Dorsolateral prefrontal cortex (tissue), 122 donors: ENCODE measurements at places on chromosomes 13 and 19.

DNA sequence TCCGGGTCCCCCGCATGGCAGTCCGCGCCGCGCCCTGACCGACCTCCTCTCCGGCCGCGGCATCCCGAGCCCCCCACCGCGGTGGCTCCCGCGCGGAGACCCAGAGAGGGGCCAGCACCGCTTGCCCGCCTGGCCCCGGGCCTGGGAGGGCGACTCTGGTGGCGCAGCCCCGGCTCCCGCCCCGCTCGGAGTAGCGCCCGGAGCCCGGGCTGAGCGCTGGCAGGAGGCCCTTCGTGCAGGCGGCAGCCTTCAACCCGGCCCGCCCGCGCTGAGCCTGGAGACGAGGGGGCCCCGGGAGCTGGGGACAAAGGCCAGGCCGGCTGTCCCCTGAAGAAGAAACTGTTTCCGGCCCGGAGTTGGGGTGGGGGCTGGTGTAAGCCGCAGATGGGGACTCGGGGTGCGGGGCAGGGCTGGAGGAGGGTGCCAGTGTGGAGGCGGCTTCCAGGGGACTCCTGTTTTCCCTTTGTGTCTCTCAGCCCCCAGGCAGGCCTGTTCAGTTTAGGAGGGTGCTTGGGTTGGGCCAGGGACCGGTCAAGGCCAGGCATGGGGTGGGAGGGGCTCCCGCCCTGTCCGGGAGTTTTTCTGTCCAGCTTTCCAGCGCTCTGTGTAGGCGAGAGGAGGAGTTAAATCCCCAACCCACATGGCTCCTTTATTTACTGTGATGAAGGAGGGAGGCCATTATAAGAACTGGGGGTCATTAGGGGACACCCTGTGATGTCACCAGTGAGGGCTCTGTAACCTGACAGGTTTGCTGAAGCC lies 935 bp downstream of the LRP3 start:
- peak; percentile 47 for DNase-seq

GRCh38 chr13:108960006-108960405 lies 330.6 kb downstream of the MYO16 start:
- DNase-seq, result no peak

DNA sequence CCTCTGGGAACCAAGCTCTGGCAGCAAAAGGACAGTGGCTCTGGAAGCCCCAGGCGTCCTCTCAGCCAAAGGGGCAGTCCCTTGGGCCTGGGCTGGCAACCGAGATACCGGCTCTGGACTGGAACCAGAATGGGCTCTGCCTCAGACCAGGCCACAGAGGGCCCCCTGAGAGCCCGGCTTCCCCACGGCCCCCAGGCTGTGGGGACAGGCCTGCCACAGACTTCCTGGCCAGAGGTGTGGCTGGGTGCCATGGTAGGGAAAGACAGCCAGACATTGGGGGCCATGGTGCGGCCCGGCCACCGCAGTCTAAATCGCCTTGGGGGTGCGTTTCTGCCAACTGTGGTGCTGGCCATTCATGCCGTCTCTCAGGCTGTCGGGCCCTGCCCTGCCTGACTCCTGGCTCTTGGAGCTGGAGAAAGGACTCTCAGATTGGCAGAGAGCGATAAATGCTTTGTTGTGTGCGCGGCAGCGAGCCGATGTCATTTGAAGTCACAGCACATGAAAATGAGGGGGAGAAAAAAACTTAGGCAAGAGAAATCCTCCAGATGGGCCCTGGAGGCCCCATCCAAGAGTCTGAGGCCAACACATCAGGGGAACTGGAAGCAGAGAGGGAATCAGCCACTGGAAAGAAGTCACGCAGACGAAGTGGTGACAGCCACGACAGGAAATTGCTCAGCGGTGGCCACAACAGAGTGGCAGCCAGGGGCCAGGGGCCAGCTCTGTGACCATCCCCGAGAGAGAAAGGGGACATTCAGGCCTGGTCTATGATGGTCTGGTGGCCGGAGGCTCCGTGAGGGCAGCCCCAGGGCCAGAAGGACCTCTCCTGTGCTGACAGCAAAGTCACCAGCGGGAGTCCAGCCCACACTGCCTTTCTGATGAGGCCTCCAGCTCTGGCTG lies 26.5 kb downstream of the SH3GL1 start:
- no peak for DNase-seq

GRCh38 chr19:13764101-13764807 lies at the start of gene MRI1:
MRI1 (plus strand) TSS chr19:13764522; CDS start chr19:13764589, 67 bp downstream.
- peak; percentile 93 for DNase-seq

- DNase-seq, result no peak
Observed at GRCh38 chr13:102682727-102683126, 12.1 kb downstream of the METTL21C start.

DNA sequence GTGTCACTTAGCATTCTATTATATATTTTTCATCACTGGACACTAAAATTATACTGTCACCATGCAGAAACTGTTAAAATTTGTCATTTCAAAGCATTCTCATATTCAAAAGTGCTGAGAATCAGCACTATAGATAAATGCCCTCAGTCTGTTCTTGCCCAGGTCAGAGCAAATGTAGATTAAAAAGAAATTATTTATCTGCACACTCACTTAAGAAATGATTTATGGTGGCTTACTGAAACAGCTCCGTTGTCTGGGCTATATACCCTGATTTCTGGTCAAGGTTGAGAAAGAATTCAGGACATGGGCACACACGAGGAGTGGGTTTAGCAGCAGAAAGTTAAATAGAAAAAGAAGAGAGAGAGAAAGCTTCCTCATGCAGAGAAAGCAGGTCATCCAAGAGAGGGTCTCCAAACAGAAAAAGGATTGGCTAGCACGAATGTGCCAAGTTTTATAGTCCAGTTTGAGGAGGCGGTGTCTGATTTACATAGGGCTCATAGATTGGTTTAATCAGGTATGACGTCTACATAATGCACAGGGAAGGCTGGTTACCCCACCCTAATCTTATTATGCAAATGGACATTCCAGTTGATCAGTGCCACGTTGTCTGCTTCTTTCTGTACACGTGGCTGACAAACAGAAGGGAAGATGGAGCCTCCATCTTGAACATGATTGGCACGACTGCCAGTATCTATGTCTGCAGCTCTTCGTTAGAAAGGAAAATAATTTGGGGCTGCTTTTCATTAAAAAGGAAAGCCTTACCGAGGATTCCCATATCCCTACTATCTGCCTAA lies 47.3 kb upstream of the N4BP2L1 start:
- DNase-seq, result no peak

- no peak for DNase-seq
Observed at GRCh38 chr13:44406617-44407016, 33.0 kb downstream of the SERP2 start.

DNA sequence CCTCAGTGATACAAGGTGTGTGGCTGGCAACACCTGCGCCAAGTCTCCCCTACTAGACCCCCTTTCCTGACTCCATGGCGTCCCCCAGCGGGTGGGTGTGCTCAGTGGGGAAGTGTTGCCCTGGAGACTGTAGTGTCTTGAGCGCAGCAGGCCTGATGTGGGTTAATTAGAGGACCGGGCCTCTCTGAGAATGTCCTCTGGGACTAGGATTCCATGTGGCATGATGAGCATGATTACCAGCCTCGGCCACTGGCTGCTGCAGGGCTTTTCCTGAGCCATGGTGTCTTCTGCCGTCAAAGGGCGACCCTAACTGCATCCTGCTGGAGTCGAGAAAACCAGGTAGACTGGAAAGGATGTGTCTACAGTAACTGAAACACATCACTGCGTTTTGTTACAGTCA lies 28.1 kb downstream of the MICOS13 start:
- DNase-seq, result no peak
